ENCODE measurements at places on chromosomes 4 and X. TPM values are rescaled to one million over a fixed set of nuclear protein-coding genes. Genes with fewer than 3 reads are reported as not detected.
A peak's percentile ranks its signal among the peaks of the same experiment; 100 is the strongest.

GRCh38 chr4:74038425-74039314 is at the start of gene CXCL3:
Gene CXCL3, minus strand, starts transcription at chr4:74038689. Its CDS starts 78 bp downstream, at chr4:74038611.
- peak; percentile 79 for DNase-seq

IL1RAPL2 gene
- total RNA-seq, result not detected

DNA sequence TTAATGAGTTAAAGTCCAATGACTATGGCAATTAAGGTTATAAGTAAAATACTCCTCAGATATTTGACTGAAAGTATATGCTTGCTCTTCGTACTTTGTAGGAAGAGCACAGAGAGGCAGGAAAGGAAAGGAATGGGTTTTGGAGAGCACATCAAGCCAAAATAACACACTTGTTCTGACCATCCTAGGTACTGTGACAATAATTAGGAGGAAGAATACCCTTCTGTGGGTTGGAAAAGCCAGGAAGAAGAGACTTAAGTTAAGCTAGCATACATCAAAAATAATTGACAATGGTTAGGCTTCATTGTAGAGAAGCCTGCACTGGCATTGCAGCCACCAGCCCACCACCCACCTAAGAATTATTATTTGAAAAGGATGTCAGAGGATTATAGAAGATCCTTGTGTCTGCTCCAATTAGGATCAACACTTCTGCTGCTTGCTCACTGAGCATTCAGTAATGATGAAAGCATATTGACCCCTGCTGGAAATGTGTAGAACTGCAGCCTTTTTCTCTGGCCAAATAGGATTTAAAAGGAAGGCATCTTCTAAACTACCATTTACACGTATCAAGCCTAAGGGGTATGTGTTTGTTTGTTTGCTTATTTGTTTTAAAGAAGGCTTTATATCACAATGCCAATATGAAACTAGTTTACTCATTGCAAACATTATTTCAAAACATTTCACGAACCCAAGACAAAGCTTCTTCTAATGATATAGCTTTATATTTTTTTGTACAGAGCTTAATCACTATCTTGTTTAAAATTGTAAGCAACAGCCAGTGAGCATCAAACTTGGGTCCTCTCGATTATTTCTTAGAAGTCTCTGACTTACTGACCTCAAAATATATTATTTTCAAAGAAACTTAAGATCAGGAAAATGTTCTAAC is 286.2 kb upstream of the TET2 start:
- DNase-seq, result peak; percentile 54

DNA sequence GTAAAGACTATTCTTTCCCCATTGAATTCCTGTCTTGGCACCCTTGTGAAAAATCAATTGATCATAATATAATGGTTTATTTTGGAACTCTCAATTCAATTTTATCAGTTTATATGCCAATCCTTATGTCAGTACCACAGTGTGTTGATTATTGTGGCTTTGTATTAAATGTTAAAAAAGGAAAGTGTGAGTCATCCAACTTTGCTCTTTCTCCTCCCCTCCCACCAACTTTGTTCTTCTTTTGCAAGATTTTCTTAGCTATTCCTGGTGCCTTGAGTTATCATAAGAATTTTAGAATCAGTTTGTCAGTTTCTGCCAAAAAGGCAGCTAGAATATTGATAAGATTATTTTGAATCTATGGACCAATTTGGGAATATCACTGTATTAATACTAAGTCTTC is 11.2 kb upstream of the RNF175 start:
- DNase-seq, result no peak

GRCh38 chrX:78316265-78316664 is 11.1 kb downstream of the CYSLTR1 start:
- DNase-seq, result no peak
